Psoas muscle (tissue), 8 donors: ENCODE measurements at places on chromosomes 5 and 9. TPM values are rescaled to one million over a fixed set of nuclear protein-coding genes. Genes with fewer than 3 reads are reported as not detected.

- no peaks in the 10 kb centered on the region for H3K36me3 ChIP-seq
- no peak overlapping the region for H3K4me3 ChIP-seq
- H3K27me3 ChIP-seq: no peaks in the 10 kb centered on the region
- no peak for DNase-seq
Measured at GRCh38 chr5:1033606-1034420, 25.2 kb downstream of the NKD2 start.

Gene FNIP1
- total RNA-seq: 45.2 TPM

Gene LVRN
- 1.3 TPM for total RNA-seq

- H3K4me3 ChIP-seq: no peak overlapping the region
- H3K4me1 ChIP-seq: no peaks in the 10 kb centered on the region
- H3K27me3 ChIP-seq: no peaks in the 10 kb centered on the region
- H3K27ac ChIP-seq: no peak overlapping the region
Measured at GRCh38 chr9:7298123-7298522, 501.5 kb downstream of the DMAC1 start.

Gene PLPPR1
- total RNA-seq: 0.11 TPM

DNA sequence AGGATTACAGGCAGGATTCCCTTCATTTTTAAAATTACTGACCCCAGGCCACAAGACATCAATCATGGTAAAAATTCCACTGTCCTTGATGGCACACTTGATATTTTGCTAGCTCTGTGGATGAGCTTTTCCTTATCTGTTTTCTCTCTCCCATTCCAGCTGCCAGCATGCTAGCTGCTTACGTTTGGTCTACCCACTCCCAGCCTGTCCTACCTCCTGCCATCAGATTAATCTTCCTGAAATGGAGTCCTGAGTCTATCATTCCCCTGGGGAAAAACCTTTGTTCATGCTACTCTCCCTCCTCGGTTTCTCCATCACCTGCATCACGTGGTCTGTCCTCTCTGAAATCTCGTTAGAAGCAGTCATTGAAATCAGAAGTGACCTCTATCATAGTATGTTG is 108.9 kb downstream of the F2RL2 start:
- H3K4me3 ChIP-seq: no peak overlapping the region
- DNase-seq: no peak
- H3K4me1 ChIP-seq: no peaks in the 10 kb centered on the region
- no peaks in the 10 kb centered on the region for H3K36me3 ChIP-seq
- H3K27me3 ChIP-seq: no peaks in the 10 kb centered on the region

- no peaks in the 10 kb centered on the region for H3K4me1 ChIP-seq
- H3K27ac ChIP-seq: no peak overlapping the region
- no peaks in the 10 kb centered on the region for H3K27me3 ChIP-seq
Measured at GRCh38 chr5:135650081-135650480, 71.3 kb upstream of the CXCL14 start.

Gene FLT4
- 4.0 TPM for total RNA-seq

Gene IQGAP2
- total RNA-seq: 1.2 TPM

DNA sequence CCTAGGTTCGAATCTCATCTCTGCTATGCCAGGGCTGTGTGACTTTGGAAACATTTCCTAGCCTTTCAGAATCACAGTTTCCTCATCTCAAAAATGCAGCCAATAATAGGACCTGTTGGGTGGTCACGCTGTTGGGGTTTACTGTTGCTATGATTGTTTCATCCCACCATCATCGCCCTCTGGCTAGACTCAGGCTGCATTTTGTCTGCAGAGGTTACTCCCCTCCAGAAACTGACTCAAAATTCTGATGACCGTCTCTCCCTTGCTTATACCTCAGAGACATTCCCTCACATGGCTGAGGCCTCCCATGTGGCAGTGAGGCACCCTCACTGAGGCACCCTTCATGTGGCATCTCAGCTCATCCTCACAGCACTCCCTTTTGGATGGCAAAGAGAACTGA is 61.6 kb downstream of the COL27A1 start:
- H3K27ac ChIP-seq: no peak overlapping the region
- H3K4me3 ChIP-seq: no peak overlapping the region
- peaks cover 24% of the 10 kb centered on the region for H3K4me1 ChIP-seq
- DNase-seq: no peak
- H3K36me3 ChIP-seq: no peaks in the 10 kb centered on the region

DNA sequence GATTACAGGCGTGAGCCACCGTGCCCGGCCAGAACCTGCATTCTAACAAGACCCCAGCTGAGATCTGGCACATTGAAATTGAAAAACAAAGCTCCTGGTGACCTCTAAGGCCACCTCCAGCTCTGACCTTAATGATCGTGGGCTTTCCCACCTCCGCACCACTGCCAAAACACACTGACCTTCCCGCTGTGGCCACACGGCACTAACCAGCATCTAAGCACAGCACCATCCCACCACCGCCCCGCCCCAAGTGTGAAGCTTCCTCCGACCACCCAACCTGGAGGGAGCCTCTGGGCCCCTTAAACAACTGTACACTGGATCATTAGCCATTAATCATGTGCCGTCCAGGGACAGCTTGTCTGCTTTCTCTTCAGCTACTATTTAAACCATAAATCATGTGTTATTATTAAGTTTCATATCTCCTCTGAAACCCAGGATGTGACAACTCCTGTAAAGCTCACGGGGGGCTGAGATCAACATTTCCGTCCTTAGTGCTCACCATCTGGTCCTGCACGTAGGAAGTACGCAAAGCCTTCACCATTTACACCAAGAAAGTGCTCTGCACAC is 80.6 kb downstream of the COL23A1 start:
- no peak for DNase-seq
- no peak overlapping the region for H3K27ac ChIP-seq
- no peaks in the 10 kb centered on the region for H3K4me1 ChIP-seq
- no peak overlapping the region for H3K4me3 ChIP-seq

GRCh38 chr9:133051966-133052539 is 9.7 kb upstream of the CEL start:
- H3K27me3 ChIP-seq: no peaks in the 10 kb centered on the region
- H3K27ac ChIP-seq: no peak overlapping the region
- no peak for DNase-seq
- no peaks in the 10 kb centered on the region for H3K36me3 ChIP-seq
- no peak overlapping the region for H3K4me3 ChIP-seq

DNA sequence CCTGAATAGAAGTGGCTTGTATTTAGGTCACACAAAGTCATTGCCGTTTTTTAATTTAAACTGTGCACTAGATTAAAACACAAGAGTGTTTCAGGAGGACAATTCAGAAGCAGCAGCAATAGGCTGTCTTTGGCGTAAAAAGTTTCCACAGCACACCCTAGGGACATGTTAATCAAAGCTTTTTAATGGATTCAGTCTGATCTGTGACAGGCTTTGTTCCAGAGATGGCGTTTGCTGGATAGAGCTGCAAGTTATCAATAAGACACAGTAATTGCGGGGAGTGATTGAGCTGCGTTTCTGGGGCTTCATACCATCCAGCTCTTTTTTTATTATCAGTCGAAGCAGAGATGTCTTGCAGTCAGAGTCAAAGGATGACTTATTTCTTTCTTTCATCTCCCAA is 300.3 kb downstream of the ZNF608 start:
- peaks cover 31% of the 10 kb centered on the region for H3K4me1 ChIP-seq
- no peak for DNase-seq

Gene CSF1R
- total RNA-seq: 4.2 TPM

Gene CCL19
- total RNA-seq: not detected
